ENCODE measurements at places on chromosomes 4 and X.

DNA sequence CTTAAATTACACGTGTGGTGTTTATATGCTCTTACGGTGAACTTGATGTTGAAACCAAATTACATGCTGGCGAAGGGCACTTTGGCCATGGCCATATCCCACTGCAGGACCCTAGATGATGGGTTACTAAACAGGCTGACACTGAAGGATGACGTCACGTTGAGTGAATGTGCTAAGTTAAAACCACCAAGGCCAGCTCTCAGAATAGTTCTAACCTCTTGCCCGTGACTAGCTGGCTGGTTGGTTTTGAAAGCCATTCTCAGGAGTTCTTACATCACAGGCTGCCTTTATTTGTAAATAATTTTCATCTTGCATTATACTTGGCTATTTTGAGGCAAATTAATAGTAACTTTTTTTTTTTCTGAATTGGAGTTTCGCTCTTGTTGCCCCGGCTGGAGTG lies 41.3 kb upstream of the PHEX start:
- DNase-seq: no peak

GRCh38 chr4:163107754-163108153 lies 58.9 kb downstream of the NAF1 start:
- peak; percentile 9 for DNase-seq

GRCh38 chr4:38914854-38915253 lies 47.2 kb downstream of the FAM114A1 start:
- no peak for DNase-seq

DNA sequence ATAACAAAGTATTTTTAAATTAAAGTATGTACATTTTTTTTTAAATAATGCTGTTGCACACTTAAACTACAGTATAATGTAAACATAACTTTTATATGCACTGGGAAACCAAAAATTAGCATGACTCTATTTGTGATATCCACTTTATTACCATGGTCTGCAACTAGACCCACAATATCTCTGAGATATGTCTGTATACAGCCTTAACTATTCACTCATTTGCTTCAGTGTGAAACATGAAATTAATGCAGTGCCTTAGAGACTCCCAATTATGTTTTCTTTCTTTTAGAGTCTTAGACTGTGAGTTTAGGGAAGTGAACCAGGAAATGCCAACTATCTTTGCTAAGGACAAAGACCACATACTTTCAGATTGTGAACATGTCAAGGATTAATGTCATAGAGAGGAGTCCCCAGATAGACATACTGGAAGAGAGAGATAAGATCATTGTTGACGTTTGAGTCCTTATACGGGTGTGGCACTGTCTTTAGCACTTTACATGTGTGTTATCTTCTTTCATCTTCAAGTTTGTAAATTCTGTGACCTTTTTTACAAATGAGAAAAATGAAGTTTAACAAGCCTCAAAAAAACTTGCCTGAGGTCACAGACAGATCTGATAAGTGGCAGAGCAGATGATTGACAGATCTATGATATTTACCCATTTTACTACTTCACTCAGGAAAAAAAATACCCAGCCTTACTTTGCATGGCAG lies 23.2 kb downstream of the CXorf58 start:
- no peak for DNase-seq

- no peak for DNase-seq
Observed at GRCh38 chr4:184177271-184177670, 40.4 kb downstream of the ENPP6 start.

Measured in SJCRH30 (cell line).